Activated T-helper 1 cell treated with anti-CD3 and anti-CD28 coated beads, Interleukin-2, amount 50 U/mL, for 16 hours (primary cell): ENCODE measurements at places on chromosomes 2 and 18.

DNA sequence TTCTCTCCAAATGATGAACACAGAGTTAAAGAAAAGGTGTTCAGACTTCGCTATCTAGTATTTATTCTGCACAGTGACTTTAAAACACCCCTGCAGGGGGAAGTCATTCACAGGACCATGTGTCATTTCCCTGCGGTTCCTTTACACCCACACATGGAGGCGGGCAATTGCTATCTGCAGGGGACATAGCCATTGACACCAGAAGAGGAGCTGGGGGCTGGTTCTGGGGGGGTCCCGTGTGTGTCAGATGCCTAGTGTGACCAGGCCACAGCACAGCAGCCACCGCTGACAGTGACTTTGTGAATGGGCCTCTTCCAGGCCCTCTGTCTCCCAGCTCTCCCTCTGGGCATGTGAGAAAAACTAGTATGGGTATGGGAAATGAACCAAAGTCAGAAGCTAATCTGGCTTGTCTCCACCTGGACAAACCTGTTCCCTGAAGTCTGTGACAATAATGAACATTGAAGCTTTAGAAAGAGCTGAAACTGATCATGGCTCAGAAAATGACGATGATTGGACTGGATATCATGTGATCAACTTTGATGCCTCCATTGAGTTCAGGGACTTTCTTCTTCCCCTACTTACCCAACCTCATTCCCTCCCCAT lies 7.5 kb upstream of the GBX2 start:
- no peak for DNase-seq

GRCh38 chr2:239609162-239609561 lies 208.3 kb upstream of the HDAC4 start:
- no peak for DNase-seq

DNA sequence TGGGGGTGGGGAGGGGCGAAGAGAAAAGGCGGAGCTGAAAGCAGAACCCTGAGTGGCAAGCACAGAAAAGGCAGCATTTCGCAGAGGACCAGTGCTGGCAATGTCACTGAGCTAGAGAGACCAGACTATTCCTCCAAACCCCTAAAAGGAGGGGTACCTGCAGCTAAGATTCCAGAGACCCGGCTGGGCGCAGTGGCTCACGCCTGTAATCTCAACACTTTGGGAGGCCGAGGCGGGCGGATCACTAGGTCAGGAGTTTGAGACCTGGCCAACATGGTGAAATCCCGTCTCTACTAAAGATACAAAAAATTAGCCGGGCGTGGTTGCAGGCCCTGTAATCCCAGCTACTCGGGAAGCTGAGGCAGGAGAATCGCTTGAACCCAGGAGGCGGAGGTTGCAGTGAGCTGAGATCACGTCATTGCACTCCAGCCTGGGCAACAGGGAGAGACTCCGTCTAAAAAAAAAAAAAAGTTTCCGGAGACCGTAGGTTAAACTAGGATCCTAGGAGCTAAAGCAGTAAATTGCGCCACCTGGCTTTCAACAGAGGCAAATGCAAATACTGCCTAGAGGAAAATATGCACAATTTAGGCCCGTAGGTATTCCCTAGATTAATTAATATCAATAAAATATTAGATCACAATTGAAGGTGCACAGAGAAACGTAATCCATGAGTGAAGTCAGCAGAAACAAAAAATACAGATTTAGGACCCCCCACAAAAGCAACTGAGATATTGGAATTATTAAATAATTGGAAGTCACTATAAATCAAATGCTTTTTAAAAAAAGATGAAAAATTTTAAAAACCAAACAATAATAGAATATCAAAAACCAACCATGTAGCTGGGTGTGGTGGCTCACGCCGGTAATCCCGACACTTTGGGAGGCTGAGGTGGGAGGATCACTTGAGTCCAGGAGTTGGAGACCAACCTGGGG lies 4.9 kb downstream of the UCN start:
- no peak for DNase-seq

DNA sequence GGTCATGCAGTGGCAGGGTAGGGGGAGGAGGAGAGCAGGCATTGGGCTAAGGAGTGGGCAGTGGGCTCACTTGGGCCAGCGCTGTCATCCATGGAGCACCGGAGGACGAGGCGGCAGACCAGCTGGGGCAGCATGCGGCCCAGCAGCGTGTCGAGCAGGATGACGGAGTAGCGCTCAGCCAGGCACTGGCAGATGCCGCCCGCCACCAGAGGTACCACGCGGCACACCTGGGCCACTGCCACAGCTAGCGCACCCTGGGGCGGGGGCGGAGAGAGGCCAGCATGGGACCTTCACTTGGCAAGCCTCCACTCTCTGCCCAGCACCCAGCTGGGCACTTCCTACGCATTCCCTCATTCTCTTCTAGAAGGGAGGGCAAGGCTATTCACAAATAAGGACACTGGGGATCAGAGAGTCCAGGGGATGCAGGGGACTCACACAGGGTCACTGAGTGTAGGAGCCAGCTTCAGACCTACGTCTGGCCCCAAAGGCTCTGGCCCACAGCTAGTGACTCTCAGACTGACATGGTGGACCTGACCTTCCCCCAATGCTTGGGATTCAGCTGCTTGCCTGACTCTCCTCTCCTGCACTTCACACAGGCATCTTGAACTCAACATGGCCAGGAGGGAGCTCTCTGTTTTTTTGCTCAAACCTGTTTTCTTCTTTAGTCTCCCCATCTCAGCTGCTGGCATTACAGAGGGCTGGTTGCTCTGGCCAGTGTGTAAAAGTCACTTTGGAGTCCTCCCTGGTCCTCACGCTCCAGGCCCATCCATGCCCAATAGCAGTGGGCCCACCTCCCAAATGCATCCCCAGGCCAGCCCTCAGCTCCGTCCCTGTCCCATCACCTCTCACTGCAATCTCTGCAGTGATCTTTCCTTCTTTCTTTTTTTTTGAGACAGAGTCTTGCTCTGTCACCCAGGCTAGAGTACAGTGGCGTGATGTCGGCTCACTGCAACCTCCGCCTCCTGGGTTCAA lies 4.1 kb downstream of the SFTPB start:
- DNase-seq: no peak

- no peak for DNase-seq
These were observed 724.7 kb downstream of the METTL4 start for GRCh38 chr18:1846640-1847039.

- DNase-seq: no peak
These were observed 34.9 kb downstream of the KDM3A start for GRCh38 chr2:86476092-86476491.

- DNase-seq: peak; percentile 26
These were observed 98.3 kb downstream of the PIK3C3 start for GRCh38 chr18:42053188-42053781.

DNA sequence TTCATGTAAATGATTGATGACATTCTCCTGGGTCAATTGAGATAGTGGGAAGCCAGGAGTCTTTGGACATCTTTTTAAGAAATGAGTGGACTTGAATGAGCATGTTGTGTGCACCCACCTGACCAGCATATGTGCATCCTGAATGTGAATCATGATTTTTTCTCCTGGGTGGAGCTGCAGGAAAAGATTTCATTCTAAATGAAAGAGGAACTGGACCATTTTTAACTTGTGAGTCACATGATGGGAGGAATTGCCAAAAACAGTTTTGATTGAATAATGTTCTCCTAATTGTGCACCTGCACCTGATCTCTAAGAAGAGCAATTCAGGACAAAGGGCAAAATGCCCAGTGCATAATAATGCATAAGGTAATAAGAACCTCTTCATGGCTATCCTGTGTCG lies 32.3 kb downstream of the COPS8 start:
- DNase-seq: no peak

GRCh38 chr18:75533950-75534349 lies 106.4 kb upstream of the SMIM21 start:
- DNase-seq: no peak

GRCh38 chr2:240183875-240184590 lies 43.6 kb upstream of the OTOS start:
- DNase-seq: no peak

- DNase-seq: no peak
These were observed 281.4 kb upstream of the CELF4 start for GRCh38 chr18:37846996-37847395.

- DNase-seq: no peak
These were observed 57.8 kb upstream of the TXNDC2 start for GRCh38 chr18:9827793-9828505.

- no peak for DNase-seq
These were observed 4.3 kb downstream of the MRPS9 start for GRCh38 chr2:105042189-105042588.

DNA sequence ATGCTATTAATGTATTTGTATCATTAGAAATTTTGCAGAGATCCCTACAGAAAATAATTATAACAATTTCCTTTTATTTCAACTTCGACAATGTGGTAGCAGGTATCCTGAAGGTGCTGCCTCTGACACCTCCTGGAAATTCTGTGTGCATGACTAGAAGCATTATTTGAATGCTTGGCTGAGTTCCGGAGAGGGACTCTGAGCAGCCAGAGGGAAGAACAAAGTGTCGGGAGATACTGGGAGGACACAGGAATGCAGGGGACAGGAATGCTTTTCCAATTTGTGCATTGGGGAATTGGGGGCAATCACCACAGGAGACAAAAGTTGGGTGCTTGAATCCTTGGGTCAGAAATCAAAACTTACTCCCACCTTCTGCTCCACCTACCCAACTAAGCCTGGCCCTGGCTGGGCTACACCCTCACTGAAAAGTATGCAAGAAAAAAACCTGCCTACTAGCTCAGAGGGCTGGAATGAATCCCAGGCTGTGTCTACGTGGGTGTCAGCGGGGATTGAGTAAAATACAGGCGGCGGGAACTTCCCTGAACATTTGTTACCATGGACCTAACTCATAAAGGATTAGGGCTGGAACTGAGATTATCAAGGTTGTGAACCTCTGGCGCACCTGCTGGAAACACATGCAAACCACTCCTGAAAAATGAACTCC lies 299.3 kb downstream of the SOX11 start:
- DNase-seq: no peak

GRCh38 chr2:83365476-83365875 lies 1093.6 kb downstream of the SUCLG1 start:
- no peak for DNase-seq

DNA sequence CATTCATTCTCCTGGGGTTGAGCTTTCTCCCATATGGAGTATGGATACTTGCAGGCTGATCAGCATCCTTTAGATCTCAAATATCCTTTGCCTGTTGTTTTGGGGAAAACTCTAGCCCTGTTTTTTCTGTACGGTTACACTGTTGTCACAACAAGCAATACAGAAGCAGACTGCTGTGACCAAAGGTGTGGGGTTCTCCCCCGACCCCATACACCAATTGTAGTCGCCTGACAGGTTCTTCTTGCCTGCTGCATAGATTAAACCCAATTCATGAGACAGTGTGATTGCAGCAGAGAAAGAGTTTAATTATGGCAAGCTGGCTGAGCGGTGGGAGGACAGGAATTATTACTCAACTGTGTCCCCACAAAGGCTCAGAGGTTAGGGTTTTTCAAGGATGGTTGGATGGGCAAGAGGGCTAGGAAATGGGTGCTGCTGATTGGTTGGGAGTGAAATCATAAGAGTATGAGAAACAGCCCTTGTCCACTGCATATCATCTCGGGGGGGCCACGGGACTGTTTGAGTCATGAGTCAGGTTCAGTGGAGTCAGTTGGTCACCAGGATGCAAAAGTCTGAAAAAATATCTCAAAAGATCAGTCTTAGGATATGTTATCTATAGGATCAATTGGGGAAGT lies 40.6 kb downstream of the ITGB1BP1 start:
- no peak for DNase-seq

DNA sequence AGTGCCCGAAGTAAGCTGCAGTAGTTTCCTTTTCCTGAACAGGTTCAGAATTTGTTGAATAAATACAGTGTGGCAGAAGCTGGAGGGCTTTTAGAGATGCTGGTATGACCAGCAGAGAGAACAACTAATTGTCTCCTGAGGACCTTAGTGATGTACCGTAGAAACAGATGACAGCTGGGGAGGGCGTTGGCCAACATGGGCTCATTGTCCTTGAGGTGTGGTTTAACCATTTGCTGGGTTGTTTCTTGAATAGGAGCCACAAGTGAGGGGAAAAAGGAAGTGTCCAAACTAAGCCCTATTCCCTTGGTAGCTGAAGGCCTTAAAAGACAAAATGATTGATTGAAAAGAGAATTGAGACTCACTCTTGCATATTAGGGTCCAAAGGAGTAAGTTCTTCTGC lies 11.7 kb upstream of the FAM228A start:
- DNase-seq: no peak

DNA sequence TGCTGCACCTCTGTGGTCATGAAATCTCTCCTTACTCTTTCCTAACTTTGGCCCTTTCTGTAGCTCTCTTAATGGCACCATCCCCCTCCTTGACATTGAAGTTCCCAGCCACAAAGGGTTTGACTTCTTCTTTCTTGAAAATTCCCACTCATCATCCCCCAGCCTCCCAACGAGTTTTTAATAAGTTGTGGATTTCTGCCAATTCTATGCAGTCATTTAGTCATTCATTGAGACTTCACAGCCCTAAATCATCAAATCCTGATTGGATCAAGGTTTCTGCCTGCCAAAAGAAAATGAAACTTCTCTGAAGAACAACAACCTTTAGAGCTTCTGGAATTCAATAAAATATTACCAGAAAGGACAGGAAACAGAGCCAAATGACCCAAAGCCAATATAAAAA lies 354.3 kb downstream of the CLIP4 start:
- DNase-seq: no peak

GRCh38 chr18:44901283-44901682 lies 220.6 kb downstream of the SETBP1 start:
- no peak for DNase-seq

GRCh38 chr2:28433935-28434599 lies 41.4 kb downstream of the FOSL2 start:
- DNase-seq: no peak

DNA sequence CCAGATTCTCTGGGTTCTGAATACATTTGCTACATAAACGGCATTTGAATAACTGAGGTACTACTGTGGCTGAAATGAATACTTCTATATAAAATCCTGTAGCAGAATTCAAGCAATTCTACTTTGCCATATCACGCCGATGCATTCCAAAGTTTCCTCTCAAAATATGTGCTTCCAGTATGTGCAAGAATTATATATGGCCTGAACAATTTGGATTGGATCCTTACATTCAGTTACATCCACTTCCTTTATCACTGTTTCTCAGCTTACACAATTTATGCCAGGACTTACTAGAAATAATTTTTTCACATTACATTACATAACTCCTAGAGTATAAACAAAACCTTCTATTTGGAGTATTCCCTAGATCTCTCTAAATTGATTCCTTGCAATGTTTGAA lies 46.3 kb upstream of the STAT4 start:
- DNase-seq: no peak

- DNase-seq: no peak
These were observed at the start of gene CDCA7 for GRCh38 chr2:173354582-173355131. TSS of gene CDCA7 (plus strand) at chr2:173354872. CDS start at chr2:173354964, 92 bp downstream.

- no peak for DNase-seq
These were observed 19.9 kb downstream of the WDSUB1 start for GRCh38 chr2:159266554-159266953.

GRCh38 chr2:172169611-172170010 lies 66.9 kb upstream of the DLX2 start:
- DNase-seq: no peak

DNA sequence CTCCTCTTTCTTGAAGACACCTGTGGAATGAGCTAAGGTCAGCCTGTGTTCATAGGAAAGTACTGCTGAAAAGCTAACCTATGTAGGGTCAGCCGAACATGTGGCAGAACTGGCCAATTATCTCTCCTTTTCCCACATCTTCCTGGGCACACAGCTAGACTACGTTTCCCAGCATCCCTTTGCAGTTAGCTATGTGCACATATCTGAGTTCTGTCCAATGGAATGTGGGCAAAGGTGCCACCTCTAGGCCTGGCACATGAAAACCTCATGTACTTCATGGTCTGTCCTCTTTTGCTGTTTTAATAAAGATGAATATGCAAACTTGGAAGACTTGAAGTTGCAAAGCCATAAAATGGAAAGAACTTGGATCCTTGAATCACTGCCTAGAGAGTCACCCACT lies 352.6 kb downstream of the TNS1 start:
- no peak for DNase-seq

GRCh38 chr2:8954990-8955389 lies 48.5 kb downstream of the MBOAT2 start:
- DNase-seq: no peak
